ENCODE measurements at places on chromosomes 3 and 15.

DNA sequence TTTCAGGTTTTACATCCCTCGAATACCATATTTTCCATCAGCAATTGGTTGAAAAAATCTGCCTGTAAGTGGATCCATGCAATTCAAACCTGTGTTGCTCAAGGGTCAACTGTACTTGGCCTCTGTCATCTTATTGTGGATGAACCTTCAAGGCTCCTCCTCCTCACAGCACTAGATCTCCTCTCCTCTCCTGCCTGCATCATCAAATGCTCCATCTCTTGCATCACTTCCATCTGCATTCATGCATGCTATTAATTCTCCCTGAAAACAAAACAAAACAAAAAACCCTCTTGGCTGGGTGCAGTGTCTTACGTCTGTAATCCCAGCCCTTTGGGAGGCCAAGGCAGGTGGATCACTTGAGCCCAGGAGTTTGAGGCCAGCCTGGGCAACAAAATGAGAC lies 10.1 kb downstream of the BCL2L10 start:
- DNase-seq = no peak

DNA sequence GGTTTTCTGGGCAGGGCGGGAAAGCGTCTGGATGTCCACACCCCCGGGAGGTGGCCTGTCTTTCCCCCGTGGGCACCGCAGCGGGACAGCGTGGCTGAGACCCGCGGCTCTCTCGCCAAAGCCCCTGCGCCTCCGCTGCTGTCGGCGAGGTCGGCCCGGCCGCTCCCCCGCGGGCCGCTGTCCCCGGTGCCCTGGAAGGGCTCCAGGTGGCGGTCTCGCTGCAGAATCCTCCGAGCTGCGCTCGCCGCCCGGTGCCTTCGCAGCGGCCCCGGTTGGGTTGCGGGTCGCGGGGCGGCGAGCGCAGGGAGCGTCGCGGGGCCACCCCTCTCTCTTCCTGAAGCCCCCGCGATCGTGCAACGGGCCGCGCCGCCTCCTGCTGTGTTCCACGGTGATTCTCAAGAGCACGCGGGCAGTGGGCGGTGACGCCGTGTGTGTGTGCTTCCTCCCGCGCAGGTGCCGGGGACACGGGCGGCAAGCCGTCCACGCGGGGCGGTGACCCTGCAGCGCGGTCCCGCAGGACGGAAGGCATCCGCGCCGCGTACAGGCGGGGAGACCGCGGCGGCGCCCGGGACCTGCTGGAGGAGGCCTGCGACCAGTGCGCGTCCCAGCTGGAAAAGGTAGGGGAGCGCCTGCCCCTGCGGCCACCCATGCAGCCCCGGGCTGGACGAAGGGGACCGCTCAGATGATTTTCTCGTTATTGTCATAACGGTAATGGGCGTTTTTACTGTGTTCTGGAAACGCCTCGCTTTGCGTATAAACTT lies 54.4 kb downstream of the LRRK1 start:
- DNase-seq = no peak

- DNase-seq = no peak
Observed at GRCh38 chr3:95228416-95228815, 1165.6 kb downstream of the NSUN3 start.

- no peak for DNase-seq
Observed at GRCh38 chr3:34862456-34862855, 776.9 kb upstream of the ARPP21 start.

DNA sequence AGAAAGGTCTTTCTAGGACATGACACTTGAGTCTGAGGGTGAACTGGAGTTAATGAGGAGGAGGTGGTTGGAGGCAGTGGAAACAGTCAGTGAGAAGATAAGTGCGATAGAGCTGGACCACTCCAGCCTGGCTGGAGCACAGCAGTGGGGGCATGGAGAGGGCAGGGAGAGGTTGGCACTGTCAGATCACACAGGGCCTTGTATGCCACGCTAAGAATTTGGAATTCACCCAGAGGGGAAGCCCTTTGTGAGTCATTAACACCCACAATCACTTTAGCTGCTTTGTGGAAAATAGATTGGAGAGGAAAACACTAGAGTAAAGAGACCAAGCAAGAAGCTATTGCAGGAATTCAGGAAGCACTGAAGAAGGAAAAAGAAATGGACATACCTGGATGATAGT lies 83.3 kb downstream of the ZNF621 start:
- DNase-seq = no peak

DNA sequence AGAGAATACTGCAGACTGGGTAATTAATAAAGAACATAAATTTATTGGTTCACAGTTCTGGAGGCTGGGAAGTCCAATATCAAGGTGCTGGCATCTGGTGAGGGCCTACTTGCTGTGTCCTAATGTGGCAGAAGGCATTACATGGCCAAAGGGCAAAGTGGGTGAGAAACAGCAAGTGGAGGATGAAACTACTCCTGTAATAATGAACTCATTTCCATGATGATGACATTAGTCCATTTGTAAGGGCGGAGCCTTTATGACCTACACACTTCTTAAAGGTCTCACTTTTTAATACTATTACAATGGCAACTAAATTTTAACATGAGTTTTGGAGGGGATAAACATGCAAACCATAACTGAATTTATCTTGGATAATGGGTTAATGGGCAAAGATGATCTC lies 139.6 kb upstream of the SGO1 start:
- DNase-seq = no peak

- DNase-seq = no peak
Observed at GRCh38 chr3:29741231-29741630, 460.4 kb downstream of the RBMS3 start.

DNA sequence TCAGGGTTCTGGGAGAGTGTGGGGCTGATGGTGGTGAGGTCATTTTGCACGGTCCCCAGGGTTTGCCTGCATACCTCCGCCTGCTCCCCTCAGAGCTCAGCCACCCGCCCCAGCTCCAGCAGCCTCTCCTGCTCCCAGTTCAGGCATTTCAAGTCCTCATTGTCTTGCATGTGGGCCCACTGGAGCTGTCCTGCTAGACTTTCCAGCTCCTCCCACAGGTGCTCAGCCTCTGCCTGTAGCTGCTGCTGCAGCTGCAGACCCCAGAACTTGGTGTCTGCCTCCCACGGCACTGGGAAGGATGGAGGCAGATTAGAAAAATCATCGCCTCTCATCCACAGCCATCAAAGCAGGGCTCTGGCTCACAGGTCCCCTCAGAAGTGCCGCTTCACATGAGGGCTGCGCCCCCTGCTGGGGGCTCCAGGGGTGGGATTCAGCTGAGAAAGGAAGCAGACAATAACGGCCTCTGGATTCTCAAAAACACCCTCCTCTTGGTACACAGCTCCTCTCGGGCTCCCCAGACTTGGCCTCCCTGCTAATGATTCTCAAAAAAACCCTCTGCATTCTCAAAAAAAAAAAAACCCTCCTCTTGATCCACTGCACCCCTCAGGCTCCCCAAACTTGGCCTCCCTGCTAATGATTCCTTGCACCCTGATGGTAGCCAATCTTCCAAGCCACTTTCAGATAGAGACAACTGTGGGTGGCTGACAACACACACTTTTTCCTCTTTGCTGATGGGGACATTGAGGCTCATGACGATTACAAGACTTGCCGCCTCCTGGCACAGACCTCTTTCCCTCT lies 89.3 kb upstream of the C2CD4B start:
- DNase-seq = no peak

- no peak for DNase-seq
Observed at GRCh38 chr3:114454551-114455251, 160.9 kb downstream of the TIGIT start.

- no peak for DNase-seq
Observed at GRCh38 chr3:118425272-118425837, 609.3 kb downstream of the IGSF11 start.

- DNase-seq = peak; percentile 75
Observed at GRCh38 chr3:134350861-134351311, 23.4 kb downstream of the AMOTL2 start.

DNA sequence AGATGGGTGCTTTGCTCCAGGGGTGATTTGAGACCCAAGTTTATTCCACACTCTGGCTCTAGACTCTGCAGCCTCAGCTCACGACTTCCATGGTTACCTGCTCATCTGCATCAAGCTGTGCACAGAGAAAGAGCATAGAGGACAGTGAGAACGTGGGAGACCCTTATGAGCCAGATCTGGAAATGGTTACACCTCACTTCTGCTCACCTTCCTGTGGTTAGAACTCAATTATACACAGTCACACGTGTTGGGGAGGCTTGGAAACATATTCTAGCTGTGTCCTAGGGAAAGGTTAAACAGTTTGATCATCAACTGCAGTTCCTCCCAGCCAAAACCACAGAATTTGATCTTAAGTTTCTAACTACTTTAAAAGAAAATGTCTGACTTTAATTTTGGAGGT lies 1.8 kb downstream of the FETUB start:
- DNase-seq = no peak

DNA sequence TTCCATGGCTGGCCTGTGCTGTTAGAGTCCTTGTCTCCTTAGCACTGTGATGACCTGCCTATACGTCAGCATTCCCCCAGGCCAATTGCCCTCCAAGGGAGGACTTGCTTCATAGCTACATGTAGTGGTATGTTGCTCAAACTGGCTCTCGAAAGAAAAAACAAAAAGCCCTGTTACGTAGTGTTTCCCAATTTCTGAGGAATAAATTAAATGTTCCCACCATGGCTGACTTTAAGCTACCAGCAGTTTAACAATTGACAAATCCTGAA lies 54.6 kb downstream of the WNT7A start:
- no peak for DNase-seq

GRCh38 chr3:139695426-139696313 lies 17.9 kb upstream of the NMNAT3 start:
- DNase-seq = no peak

- no peak for DNase-seq
Observed at GRCh38 chr3:15601046-15601398, 347 bp downstream of the HACL1 start.

GRCh38 chr3:39644176-39644575 lies 165.2 kb upstream of the MYRIP start:
- no peak for DNase-seq

DNA sequence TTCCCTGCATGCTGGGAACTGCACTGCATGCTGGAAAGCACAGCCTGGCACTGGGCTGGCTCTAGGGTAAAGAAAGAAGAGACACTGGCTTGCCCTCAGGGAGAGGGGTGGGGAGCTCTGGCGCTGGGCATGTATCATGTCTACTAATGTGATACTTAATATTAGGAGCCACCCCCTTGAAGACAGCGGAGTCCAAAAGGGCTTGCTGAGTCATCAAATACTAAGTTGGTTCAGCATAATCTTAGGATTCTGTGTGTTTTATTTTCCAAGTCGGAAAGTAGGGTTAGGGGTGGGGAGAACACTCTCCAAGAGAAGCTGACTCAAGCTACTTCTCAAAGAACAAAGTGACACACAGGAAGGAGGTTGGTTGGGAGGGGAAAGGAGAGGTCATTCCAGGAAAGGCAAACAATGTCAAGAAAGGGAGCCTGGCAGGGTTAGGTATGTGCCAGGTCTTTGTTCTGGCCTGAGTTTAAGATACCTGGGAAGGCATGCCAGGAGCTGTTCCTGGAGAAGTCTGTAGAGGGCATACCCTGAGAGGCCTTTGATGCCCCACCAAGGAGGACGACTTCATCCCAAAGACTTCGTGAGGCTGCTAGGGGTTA lies 237.8 kb upstream of the NR2E3 start:
- DNase-seq = peak; percentile 65

DNA sequence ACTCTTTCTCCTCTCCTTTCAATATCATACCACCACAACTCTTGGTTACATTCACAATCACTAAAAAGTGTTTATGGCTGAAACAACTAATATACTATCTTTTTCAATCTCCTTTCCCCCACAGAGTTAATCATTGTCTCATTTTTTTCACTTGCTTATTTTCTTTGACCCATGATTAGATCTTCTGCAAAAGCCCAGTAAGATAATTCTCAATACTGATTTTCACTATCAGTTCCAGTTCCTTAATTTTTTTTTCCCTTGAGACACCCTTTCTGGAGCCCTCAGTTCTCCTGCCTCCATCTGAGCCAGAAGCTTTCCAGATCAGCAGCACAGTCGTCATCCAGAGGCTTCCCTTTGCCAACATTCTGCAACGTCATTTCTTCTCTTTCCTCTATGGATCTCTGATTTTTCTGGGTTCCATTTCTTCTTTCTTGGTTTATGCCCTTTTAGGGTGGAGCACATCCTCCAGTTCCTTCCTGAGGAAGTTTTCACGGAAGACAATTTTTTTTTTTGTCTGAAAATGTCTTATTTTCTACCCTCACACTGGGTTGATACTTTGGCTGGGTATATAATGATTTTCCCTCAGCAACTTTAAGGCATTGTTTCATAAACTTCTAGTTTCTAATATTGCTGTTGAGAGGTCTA lies 88.7 kb upstream of the C15orf39 start:
- no peak for DNase-seq

DNA sequence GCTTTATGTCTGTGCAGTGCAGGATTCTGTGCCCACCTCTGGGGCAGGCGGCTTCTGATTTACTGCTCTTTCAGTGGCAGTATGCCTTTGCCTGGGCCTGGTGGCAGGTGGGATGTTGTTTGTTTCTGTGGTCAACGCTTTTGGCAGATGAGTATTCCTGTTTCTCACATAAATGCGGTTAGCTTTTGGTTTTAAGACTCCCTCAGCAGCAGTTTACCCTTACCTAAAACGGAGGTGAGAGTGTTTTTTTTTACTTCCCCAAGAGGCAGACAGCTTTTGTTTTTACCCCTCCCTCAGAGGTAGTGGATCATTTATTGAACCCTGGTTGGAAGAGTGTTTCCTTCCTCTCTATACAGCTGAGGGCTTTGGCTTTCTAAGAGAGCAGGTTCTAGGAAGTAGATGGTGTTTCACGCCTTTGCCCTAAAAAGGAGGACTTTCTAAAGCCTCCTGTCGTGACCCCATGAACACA lies 134.1 kb upstream of the PLSCR5 start:
- no peak for DNase-seq

- no peak for DNase-seq
Observed at GRCh38 chr3:59754456-59755129, 704.8 kb upstream of the CFAP20DC start.

- no peak for DNase-seq
Observed at GRCh38 chr3:166447513-166447912, 610.3 kb upstream of the BCHE start.

All from epithelial cell of prostate (primary cell).